Stimulated activated CD8-positive, alpha-beta memory T cell treated with anti-CD3 and anti-CD28 coated beads, Interleukin-15, amount 100 ng/mL, for 24 hours (primary cell): ENCODE measurements at places on chromosomes 3 and 15.

- DNase-seq = no peak
These were observed 149.1 kb upstream of the CD96 start for GRCh38 chr3:111392894-111393398.

DNA sequence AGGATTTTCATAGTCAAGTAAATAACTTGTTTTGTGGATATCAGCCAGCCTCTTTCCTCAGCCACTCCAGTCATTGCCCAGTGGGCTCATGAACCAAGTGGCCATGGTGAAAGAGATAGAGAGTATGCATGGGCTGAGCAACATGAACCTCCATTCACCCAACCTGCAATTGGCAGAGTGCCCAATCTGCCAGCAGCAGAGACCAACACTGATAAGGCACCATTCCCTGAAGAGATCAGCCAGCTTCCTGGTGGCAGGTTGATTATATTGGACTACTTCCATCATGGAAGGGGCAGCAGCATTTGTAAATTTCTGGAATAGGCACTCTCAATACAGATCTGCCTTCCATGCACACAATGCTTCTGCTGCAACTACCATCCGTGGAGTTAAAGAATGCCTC lies 10.3 kb upstream of the MCF2L2 start:
- DNase-seq = no peak

DNA sequence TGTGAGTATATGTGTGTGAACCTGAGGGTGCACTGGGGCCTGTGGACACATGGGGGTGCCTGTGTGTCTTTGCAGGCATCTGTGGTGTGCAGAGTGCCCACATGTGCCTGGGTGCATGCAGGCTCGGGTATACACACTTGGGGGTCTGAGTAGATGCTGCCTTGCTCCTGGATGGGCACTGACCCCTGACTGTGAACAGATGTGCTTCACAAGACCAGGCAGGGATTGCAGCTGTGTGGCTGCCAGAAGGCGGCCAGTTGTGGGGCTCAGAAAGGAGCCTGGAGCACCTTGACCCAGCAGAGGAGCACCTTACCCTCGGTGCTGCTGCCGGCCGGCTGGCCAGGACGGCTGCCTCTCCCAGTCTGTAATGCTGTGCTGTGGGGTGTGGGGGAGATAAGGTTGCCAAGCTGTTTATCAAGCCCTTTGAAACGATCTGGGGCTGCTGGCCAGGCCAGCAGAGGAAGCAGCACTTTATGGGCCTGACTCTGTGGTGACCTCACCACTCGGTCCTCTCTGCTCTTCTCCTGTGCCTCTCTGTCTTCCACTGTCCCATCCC lies 55.5 kb upstream of the MRPS22 start:
- DNase-seq = no peak

GRCh38 chr3:12327021-12327420 lies 38.2 kb downstream of the PPARG start:
- no peak for DNase-seq

- no peak for DNase-seq
These were observed 7.4 kb upstream of the ANO10 start for GRCh38 chr3:43629257-43629656.

- DNase-seq = no peak
These were observed 55.5 kb downstream of the ST6GAL1 start for GRCh38 chr3:186985661-186986364.

DNA sequence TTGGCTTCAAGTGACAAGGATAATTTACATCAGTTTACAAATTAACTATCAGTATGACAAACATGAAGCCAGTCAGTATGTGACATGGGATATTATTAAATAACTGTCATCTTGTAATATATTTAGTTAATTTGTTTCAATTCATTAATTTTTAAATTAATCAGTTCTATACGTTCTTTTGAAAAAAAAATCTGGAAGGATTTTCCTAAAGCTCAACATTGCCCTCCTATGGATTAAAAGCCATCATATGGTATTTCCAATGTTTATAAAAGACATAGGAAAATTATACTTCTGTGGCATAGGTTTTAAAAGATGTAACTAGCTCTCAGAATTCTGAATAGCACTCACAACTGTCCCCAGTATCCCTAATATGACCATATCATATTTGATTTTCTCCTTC lies 134.4 kb downstream of the PLOD2 start:
- DNase-seq = no peak

- no peak for DNase-seq
These were observed 19.8 kb downstream of the ST3GAL6 start for GRCh38 chr3:98782824-98783500.

- DNase-seq = no peak
These were observed 44.1 kb downstream of the TNIK start for GRCh38 chr3:171416061-171416460.

DNA sequence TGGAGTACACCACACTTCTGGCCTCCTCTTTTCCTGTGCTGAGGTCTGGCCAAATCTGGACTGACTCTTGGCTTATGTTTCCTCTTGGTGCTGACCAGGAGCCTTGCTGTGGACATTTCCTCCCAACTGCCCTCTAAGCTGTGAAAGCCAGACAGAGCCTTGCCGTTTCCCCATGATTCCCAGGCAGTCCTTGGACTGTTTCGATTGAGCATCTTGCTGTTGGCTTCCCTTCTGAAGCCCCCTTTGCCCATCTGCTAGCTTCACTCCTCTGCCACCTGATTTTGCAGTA lies 110.5 kb downstream of the EPHB1 start:
- no peak for DNase-seq

DNA sequence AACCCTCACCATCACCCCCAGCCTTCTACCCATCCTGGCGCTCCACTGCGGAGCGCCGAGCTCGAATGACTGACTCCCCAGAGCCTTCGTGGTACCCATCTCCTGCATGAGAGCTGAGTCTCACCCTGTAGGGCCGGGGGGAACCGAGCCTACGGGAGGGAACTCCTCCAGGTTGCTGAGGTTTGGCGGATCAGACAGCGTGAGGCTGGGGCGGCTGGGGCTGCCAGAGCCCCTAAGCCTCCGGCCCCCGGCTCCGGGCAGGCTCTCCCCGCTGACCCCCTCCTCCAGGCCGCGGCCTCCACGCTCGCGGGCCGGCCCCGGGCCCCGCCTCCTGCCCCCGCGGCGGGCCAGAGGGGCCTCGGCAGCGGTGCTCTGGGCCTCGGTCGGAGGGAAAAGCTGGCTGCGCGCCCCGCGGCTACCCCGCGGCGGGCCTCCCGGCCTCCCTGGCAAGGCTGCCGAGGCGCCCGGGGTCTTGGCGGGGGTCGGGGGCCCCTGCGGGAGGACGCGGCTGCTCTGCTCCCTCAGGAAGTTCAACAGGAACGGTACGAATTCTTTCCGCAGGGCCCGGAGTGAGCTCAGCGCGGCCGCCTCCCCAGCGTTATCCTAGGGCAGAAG lies 643 bp downstream of the CDAN1 start:
- no peak for DNase-seq

DNA sequence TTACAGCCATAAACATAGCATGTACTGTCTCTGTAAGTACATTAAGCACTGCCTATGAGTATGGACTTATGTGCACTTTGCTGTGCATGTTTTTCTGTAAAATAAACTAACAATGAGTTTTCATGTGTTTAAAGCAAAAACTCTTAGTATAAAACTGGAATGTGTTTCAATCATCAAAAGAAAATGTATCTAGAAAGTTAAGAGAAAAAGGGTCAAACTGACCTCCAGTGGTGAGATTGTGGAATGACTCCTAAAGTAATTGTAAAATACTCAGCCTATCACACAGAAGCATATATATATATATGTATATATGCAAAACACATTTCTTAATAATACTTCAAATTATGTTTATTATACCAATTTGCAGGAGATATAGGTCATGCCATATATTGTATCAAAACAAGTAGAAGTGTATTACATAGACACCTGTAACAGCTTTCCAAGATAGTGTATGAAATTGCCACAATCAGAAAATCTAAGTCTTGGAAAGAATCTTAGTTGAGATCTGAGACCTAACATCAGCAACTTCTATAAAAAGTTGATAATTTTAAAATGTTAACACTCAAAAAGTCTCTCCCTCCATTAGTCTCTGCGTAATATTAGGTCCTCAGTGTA lies 199.6 kb downstream of the FMN1 start:
- DNase-seq = no peak

DNA sequence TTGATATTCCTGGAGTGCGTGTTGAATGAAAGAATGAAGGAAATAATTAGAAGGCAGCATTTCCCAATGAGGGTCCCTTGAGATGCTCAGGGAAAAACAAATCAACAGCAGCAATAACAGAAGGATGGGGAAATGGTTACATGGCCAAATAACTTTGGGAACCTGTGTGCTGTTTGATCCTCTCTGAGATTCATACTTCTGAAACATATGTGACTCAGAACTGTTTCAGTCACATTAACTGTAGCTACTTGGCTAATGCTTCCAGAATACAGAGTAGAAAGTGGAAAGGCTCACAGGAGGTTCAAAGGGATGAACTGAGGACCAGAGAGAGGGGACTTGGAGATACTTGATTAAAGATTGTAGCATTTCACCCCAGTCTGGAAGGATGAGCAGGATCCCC lies 258.2 kb downstream of the SLCO3A1 start:
- DNase-seq = no peak
